ENCODE measurements at places on chromosomes 6 and 20. TPM values are rescaled to one million over a fixed set of nuclear protein-coding genes. Genes with fewer than 3 reads are reported as not detected.

Gene GSTA5
- not detected for total RNA-seq

- no peak for DNase-seq
Observed at GRCh38 chr20:22836211-22836610, 198.9 kb upstream of the SSTR4 start.

- DNase-seq = peak; percentile 63
Observed at GRCh38 chr6:37021356-37022129, 16.1 kb downstream of the FGD2 start.

GRCh38 chr20:21262812-21263211, 40.3 kb upstream of the XRN2 start:
- DNase-seq = no peak

DNA sequence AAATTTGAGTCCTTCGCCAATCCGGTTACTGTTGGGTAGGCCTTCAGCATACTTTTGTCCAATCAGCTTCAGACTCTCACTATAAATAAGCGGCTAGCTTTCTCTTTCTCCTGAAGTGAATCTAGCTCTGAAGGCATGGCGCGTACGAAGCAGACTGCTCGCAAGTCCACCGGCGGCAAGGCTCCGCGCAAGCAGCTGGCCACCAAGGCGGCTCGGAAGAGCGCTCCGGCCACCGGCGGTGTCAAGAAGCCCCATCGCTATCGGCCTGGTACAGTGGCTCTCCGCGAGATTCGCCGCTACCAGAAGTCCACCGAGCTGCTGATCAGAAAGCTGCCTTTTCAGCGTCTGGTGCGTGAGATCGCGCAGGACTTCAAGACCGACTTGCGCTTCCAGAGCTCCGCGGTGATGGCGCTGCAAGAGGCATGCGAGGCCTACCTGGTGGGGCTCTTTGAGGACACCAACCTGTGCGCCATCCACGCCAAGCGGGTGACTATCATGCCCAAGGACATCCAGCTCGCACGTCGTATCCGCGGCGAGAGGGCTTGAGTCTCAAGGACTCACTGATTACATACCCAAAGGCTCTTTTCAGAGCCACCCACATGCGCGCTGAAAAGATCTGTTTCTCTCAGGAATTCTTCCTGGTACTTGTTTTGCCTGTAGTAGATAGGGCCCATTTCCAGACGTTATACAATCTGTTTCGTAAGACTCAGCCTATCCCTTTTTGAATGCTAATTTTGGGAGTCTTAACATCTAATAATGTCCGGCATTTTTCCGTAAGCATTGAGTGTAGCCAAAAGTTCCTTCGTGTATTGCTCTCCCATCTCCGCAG, 102.0 kb downstream of the OR2B2 start:
- peak; percentile 63 for DNase-seq

- DNase-seq = no peak
Observed at GRCh38 chr6:157464653-157465535, 83.9 kb downstream of the ZDHHC14 start.

Gene ELOVL2
- total RNA-seq = not detected

DNA sequence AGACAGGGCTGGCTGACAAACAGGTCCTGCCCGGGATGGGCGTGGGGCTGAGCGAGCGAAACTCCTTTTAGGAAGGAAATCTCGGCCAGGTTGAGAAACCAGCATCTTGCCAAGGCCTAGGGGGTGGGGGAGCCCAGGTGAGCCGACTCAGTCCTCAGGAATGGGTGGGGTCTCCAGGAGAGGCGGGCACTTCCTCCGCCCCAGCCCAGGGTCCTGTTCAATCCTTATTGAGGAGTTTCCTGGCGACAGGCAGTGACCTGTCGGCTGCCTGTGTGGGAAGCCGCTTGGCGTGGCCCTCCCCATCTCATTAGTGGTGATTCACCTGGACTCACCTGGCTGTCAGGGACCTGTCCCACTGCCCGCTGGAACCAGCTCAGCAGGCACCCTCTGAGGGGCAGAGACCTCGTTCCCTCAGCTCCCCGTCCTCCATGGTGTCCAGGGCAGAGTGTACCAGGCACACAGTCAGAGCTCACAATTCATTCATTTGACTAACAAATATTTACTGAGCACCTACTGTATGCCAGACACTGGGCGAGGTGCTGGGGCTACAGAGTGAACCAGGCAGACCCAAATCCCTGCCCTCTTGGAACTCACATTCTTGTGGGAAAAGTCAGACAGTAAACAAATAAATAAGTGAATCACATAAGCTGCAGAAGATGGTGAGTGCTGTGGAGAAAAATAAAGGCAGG, 51.1 kb downstream of the FGD2 start:
- no peak for DNase-seq

Gene DAAM2
- not detected for total RNA-seq

Gene GMPR
- total RNA-seq = 1.2 TPM

Gene SMOC2
- 0.08 TPM for total RNA-seq

DNA sequence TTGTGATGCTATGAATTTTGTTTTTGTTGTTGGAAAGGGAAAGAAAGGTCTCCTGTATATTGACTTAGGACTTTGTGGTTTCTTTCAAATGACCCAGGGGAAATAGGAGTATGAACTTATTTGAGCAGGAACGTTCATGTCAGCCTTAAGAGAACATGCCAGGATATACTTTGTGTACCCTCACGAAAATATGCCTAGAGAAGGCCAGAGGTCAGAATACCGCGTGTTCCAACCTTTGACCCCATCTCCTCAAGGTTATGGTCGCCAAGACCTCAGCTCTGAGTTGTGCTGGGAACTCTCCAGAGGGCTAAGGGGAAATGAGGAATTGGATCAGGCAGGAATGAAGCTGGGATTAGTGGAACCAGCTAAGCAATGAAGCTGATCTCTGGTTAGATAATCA, 11.5 kb downstream of the TTLL9 start:
- DNase-seq = no peak

Gene MEI4
- total RNA-seq = not detected

Measured in activated T-cell treated with anti-CD3 and anti-CD28 coated beads, Interleukin-2, amount 50 U/mL, for 4 hours (primary cell).